Activated gamma-delta T cell treated with Interleukin-2 at 50 U/mL for 16 hours (primary cell): ENCODE measurements at places on chromosomes 13 and 19.

DNA sequence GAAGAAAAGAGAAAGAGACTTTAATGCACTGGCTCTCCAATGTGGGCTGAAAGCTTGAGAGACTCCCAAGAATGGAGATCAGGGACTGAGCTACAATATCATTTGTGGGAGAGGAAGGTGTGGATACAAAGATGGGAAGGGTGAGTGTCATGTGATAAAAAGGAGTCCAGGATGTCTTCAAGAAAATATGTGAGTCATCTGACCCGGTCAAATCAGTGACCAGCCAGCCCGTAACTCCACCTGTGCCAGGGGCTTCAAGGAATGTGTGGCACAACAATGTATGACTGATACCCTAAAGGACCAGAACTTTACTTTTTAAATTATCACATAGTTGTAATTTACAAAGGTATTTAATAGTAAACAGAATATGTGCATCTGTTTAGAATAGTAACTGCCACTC lies 97.2 kb downstream of the DOCK9 start:
- no peak for DNase-seq

GRCh38 chr13:66849706-66850105 lies 380.4 kb downstream of the PCDH9 start:
- DNase-seq: no peak

- DNase-seq: no peak
Observed at GRCh38 chr13:33722216-33722915, 95.6 kb upstream of the RFC3 start.

GRCh38 chr19:12723381-12723640 lies 421 bp downstream of the TNPO2 start:
- DNase-seq: no peak

DNA sequence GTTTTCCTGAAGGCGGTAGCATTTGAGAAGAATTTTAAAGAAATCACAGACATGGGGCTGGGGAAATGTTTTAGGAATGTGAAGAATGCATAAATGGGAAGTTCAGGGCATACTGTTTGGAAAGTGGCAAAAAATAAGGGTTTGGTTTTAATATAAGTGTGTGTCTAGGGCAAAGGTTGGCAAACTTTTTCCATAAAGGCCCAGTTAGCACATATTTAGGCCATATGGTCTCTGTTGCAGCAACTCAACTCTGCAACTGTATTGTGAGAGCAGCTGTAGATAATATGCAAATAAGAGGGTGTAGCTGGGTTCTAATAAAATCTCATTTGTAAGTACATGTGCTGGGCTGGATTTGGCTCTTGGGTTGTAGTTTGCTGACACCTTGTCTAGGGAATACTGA lies 521.9 kb downstream of the DIAPH3 start:
- no peak for DNase-seq

GRCh38 chr13:34006011-34006410 lies 188.1 kb downstream of the RFC3 start:
- DNase-seq: no peak

DNA sequence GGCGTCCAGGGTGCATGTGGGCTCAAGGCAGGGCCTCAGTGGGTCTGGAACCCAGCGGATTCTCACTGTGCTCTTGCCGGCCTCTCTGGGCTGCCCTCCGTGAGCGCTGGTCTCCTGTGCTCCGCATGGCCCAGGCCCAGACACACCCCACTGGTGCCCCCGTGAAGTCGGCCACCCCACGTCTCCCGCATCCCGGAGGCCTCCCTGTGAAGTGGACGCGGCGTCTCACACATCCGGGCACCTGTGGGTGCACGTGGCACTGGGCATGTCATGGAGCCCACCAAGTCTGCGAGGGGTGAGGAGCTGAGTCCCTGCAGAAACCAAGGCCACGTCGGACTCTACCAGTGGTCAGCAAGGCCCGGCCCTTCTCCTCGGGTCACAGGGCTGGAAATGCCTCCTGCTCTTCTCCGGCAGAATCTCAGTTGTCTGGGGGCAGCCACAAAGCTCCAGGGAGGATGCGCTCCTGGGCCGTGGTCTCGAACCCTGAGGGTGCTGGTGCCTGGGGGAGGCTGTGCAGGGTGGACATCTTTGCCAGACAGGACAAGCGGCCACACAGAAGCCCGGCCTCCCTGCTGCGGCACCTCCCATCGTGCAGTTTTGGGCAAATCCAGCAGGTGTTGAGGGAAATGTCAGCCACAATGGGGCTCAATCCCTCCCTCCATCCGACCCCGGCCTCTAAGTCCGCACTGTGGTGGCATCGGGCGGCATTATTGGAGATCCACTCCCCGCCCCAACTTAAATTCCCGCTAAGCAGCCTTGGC lies 2.2 kb downstream of the C13orf46 start:
- no peak for DNase-seq

GRCh38 chr13:80633251-80633650 lies 292.3 kb upstream of the SPRY2 start:
- DNase-seq: no peak

- DNase-seq: no peak
Observed at GRCh38 chr13:111612886-111613285, 292.4 kb downstream of the TEX29 start.

DNA sequence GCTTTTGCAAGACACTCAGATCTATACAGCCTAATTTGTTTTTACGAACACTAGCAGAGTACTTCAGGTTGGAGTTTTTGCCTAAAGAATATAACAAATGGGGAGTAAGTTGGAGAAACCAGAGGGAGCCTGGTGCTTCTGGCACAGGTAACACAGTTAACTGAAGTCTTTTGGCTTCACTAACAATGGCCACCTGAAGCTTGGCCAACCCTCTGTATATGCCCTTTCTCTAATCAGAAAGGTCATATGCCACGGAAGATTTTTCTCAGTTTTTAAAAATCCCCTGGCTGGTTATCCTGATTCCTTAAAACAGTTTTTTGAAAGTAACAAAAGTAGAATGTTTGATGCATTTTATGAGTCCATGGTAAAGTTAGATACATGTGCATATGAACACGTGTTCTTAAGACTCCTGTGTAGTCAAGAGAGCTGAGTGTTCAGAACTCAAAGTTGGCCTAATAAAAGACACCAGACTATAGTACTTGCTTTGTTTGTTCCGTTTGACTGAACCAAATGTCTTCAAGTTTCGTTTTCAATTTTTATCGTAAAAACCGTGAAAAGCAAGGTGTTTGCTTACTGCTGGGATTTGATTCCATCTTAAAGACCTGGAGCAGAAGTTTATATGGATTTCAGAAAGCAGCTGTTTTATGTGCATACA lies 137.5 kb downstream of the KCNRG start:
- DNase-seq: no peak

GRCh38 chr19:13906910-13907309 lies 909 bp downstream of the CC2D1A start:
- DNase-seq: no peak

GRCh38 chr13:51849145-51850101 lies 4.4 kb upstream of the TMEM272 start:
- DNase-seq: no peak

- no peak for DNase-seq
Observed at GRCh38 chr19:51726049-51726448, 2.3 kb upstream of the HAS1 start.

DNA sequence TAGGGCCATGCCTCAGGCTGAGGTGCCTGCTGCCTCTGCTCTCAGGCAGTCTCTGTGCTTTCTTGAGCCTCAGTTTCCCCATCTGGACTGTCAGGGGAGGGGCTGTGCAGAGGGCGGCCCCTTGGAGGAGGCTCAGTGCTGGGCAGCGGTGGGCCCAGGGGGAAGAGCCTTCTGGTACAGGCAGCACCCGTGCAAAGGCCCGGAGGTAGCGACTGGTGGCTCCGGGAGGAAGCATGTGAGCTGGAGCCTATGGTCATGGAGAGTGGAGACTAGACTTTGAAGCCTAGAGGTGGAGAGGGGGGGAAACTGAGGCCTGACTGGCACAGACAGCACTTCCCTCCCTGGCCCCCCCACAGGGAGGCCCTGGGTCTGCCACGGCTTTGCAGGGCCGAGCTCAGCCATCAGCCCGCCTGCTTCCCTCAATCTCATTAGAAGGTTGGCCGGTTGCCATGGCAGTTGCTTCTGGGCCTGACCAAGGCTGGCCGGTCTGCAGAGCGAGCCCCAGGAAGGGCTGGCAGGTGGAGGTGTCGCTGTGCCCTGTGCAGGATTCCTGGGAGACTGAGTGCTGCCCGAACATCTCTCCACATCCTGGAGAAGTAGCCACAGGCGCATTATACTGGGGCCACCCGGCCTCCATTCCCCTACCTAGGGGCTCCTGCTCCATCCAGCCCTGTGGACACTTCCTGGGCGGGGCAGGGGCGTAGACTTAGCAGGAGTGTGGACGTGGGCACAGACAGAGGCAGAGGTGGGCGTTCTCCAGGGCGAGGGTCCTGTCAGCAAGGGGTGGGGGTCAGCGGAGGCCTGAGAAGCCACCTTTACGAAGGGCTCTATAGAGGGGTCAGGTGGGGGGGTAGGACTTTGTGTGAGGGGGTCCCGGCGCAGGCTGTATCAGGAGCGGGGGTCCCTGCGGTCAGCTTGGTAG lies 53.2 kb downstream of the CRTC1 start:
- DNase-seq: no peak

DNA sequence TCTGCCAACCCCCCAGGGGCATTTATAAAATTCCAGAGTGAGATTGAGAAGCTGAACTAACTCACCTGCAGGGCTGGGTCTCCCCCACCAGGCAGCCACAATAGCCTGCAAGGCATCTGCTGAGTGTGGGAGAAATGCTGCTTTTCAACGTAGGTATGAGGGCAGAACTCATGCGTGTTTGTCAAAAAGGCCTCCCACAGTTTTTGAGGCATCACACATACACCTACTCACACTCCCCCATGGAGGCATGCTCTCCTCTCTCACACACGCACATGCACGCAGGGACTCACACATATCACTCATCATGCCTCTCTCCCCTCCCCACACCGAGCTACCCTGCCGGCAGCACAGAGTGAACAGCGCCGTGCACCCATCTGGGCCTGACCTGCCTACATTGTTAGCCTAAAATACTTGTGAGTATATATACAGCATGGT lies 390.5 kb downstream of the FGF9 start:
- DNase-seq: peak; percentile 54

- DNase-seq: no peak
Observed at GRCh38 chr13:87614276-87614675, 56.9 kb upstream of the SLITRK5 start.

GRCh38 chr13:98585398-98585754 lies 8.5 kb upstream of the STK24 start:
- no peak for DNase-seq

GRCh38 chr13:39499604-39500003 lies 103.4 kb downstream of the LHFPL6 start:
- no peak for DNase-seq

DNA sequence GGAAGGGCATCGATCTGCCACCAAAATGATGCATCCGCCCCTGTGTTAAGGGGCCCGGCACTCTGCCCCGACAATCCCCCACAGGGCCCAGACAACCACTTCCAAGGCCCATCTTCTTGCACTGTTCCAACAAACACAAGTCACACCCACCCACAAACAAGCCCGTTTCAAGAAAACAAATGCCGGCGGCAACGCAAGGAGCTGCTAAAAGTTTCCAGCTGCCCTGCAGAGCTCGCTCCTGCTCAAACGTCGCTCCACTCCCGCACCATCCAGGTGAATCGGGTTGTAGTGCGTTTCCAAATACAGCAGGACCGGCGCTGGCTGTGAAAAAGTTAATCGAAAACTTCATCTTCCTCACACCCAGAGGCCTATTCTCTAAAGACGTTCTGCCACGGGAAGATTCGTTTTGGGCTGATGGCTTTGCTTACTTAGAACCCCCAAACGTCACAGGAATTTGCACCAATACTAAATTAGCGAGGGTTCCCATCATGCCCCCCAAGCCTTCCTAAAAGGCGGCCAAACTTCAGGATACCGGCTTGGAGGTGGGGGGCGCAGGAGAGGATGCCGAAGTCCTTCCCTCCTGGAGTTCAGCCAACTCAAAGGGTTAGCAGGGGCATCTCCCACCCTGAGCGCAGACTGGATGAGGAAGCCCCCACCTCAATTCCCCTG lies 107.4 kb upstream of the DOCK9 start:
- DNase-seq: no peak

DNA sequence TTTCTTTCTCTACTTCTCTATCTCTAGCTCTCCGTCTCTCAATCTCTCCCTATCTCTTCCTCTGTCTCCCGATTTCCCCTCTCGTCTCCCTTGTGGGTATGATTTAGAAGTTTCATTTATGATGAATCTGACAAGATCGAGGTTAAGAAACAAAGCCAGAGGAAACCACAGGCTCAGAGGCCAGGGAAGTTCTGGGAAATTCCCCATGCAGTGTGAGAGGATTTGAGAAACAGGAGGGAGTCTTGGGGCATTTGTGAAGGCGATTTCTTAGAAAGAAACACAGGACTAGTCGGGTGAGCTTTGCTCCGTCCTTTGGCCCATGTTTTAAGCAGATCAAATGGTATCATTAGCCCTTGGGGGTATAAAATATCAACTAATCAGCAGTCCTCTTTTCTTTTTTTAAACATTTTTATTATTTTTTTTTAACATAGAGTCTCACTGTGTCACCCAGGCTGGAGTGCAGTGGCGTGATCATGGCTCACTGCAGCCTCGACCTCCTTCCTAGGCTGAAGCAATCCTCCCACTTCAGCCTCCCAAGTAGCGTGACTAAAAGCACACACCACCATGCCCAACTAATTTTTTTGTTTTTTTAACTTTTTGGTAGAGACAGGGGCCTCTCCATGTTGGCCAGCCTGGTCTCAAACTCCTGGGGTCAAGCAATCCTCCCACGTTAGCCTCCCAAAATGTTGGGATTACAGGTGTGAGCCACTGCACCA lies 25.8 kb downstream of the TNFSF9 start:
- no peak for DNase-seq

GRCh38 chr13:111880185-111880584 lies 186.8 kb upstream of the SOX1 start:
- DNase-seq: no peak

- DNase-seq: no peak
Observed at GRCh38 chr13:98889419-98890085, 88.3 kb downstream of the DOCK9 start.

GRCh38 chr19:35346193-35347052 lies 1.3 kb upstream of the FFAR1 start:
- peak; percentile 58 for DNase-seq

- DNase-seq: no peak
Observed at GRCh38 chr13:48125794-48126228, 30.9 kb upstream of the MED4 start.

DNA sequence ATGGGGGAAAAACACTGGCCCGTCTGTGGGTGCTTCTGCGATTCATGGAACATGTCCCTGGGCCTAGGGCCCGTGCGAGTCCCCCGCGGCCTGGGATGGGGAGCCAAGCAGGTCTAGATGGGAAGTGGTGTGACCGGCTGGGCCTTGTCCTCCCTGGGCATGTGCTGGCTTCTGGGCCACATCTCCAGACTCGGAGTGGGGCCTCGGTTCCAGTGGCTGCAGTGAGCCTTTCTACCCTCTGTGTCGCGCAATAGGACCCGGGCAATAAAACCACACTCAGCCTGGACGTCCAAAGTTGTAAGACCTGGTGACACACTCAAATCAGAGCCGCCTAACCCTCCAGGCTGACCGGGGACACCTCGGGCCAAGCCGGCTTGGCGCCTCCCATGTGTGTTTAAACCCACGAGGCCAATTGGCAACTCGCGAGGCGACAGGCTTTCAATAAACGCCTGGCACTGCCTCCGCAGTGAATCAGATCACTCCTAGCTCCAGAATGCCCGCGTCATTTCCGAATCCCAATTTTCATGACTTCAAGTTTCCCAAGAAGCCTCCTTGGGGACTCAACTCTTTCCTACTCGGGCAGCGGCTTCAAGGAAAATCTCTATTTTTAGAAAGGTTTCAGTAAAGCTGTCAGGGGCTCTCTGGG lies 57.3 kb downstream of the KLF2 start:
- DNase-seq: no peak
